Amniotic epithelial cell (primary cell): ENCODE measurements at places on chromosomes 13 and 19.

- DNase-seq, result no peak
Measured at GRCh38 chr19:3771000-3771905, 775 bp downstream of the RAX2 start.

GRCh38 chr13:99322297-99323103, 15.3 kb upstream of the GPR183 start:
- peak; percentile 92 for DNase-seq

DNA sequence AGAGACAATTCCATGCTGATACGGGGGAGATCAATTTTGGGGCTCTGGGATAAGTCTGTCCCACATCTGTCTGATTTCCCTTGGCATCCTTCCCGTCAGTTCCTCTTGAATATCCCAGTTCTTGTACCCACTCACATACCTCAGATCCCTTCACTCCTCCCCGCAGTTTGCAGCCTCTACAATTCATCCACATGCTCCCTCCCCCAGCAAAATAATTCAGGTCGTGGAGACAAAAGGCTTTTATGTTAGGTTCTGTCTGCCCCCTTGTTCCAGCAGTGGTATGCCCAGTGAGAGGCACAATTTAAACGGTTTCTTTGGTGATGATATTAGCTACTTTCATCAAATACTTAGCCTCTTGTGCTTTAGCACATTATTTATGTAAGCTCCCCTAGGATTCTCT, 9.6 kb downstream of the RPS16 start:
- DNase-seq, result no peak

DNA sequence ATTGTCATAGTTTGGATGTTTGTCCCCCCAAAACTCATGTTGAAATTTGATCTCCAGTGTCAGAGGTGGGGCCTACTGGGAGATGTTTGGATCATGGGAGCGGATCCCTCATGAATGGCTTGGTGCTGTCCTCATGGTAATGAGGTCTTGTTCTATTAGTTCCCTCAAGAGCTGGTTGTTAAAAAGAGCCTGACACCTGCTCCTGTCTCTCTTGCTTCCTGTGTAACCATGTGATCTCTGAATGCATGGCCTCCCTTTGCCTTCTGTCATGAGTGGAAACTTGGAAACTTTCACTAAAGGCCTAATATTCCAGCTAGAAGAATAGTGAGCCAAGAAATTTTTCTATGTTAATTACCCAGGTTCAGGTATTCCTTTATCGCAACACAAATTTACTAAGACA, 311.4 kb upstream of the ATXN8OS start:
- DNase-seq, result no peak

GRCh38 chr13:26721251-26722121, 39.1 kb downstream of the GPR12 start:
- no peak for DNase-seq

DNA sequence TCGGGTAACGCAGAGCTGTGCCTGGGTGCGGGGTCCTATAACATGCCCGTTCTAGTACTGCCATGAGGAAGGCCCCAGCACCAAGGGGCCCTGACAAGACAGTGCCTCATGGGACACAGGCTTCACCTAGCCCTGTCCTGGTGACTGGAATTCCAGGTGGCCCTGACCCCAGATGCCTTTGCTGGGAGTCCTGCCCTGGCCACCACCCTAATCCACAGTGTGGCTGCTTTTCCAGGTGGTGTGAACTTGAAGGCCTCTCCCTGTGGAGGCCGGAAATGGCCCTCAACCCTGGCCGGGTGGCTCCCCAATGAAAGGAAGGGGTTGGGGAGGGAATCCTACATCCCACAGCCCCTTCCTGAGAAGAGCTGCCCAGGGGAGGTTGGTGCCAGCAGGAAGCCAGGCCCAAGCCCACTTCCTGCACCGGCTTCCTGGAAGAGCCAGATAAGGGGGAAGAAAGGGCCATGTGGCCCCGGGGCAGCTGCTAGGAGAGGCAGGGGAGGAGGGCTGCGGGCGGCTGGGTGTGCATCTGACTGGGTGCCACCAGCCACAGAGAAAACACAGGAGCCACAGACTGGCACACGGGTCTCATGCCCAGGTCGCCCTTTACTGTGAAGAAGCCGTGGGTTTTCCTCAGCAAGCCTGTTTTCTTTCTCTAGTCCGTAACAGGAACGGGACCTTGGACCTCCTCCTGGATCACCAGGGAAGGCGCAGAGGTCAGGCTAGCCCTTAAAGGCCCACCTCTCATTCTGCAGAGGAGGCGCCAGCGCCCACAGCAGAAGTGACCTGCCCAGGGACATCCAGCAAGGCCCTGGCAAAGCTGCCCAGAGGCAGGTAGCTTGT, 4.7 kb downstream of the LSM4 start:
- no peak for DNase-seq

GRCh38 chr13:33518452-33518851, 232.9 kb upstream of the STARD13 start:
- DNase-seq, result no peak

GRCh38 chr19:11087870-11088505, 1.3 kb upstream of the LDLR start:
- no peak for DNase-seq

DNA sequence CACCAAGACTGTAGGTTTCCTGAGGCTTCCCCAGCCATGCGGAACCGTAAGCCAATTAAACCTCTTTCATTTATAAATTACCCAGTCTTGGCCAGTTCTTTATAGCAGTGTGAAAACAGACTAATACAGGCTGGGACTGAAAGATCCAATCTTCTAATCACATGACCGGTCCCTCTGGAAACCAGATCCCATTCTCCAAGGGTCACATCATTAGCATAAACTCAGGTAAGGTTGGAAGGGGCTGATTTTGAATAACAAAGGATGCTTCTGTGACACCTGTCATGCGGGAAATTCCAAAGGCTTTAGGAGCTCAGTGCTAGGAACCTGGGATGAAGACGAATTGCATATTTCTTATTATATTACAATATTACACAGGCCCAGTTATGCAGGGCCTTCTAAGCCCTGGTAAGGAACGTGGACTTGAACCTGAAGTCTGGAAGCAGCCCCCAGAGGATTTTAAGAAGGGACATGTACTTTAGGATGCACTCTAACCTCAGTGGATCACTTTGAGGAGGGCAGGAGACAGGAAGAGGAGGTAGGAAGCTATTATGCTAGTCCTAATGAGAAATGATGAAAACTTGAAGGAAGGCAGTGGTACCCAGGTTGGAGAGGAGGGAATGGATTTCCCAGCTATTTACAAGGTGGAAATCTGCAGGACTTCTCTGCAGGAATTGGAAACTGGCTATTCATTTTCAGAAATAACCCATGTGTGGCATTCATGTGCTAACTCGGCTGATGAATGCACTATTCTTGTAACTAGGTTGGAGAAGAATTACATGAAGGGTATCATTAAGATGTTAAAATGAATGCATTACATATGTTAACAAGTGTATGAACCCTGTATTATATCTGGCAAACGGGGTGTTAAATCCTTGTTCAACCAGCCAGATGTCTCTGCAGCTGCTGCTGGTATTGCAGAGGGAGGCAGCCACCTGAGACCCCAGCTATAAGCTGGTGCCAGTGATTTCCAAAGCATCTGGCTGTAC, 19.3 kb downstream of the TNFSF11 start:
- DNase-seq, result no peak

GRCh38 chr13:39281539-39282150, 243.4 kb downstream of the NHLRC3 start:
- DNase-seq, result peak; percentile 11

GRCh38 chr13:75963302-75963701, 327.2 kb downstream of the LMO7 start:
- peak; percentile 48 for DNase-seq
